M059J (cell line): ENCODE measurements at places on chromosomes 3 and 15. TPM values are rescaled to one million over a fixed set of nuclear protein-coding genes. Genes with fewer than 3 reads are reported as not detected.
A peak's percentile ranks its signal among the peaks of the same experiment; 100 is the strongest.

The PATL2 gene
- 2.0 and 2.6 TPM in 2 replicates for total RNA-seq

The BOC gene
- total RNA-seq: 5.0 and 12.5 TPM in 2 replicates

DNA sequence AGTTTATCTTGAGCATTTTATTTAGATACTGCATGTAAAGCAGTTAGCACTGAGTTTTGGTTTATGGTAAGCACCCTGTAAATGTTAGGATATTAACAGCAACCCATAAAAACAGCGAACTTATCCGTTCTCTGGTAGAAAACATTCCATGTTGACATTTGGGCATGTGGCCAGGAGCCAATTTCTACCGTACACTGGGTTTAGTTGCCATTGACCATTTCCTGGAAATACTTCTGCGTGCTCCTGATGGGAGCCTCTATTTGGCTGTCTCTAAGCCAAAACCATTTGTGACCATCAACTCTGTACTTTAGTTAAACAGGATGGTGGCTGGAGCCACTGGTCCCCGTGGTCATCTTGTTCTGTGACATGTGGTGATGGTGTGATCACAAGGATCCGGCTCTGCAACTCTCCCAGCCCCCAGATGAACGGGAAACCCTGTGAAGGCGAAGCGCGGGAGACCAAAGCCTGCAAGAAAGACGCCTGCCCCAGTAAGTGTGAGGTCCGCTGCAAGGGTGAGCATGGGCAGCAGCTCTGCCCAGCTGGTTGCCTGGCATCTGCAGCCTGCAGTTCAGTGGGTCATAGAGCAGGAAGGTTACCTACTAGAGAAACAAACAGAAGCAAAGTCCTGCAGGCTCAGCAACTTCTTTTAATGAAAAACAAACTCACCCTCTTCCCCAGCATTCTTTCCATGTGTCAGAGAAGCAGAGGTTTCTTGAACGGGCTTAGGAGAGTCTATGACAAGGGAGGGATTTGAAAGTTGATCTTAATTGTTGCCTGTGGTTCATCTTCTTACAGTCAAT is 7.1 kb downstream of the THBS1 start:
- peak; percentile 75 for DNase-seq

DNA sequence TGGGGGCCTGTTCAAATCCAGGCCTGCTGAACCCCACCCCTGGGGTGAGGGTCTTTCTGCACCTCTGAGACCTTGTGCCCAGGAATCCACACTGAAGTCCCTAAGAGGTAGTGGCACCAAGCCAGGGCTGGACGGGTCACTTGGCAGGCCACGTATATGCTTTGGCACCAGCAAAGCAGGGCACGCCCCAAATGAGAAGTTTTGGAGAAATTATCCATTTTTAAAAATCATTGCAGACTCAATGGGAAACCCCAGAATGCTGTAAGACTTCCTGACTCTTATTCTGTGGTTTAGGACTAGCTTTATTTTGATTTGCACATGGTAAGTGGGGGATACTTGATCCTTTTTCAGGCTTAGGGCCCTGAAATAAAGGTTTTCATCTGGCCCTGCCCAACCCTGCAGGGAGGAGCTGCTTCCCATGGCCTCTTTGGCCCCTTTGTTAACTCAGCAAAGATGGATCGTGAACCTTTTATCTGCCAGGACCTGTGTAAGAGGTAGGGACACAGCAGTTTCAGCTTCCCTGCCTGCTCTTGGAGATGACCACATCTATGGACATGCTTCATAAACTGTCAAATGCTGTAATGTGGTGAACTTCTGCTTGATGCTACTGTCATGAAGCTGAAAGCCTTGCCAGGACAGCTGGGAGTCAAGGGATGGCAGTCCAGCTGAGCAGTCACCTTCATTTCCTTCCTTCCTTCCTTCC is 88.0 kb downstream of the HMG20A start:
- peak; percentile 34 for DNase-seq

DNA sequence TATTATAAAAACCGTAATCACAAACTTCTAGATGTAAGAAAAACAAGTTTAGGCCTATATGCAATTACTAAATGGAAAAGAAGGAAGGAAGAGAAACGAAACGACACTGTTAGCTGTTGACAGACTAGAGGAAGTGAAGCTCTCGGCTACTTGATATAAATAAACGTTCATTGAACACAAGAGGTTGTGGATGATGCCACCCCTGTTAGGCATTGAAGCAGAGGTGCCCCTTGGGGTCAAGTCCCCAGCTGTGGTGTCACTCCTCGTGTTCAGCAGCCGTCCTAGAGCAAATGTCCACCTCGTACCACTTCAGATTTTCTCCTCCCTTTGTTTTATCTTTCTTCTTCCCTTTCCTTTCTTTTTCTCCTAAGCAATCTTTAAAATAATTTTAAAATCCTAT is 146.5 kb upstream of the UBE2E1 start:
- DNase-seq: no peak
